Renal pelvis (tissue), 12 donors: ENCODE measurements at places on chromosomes 7 and 10. TPM values are rescaled to one million over a fixed set of nuclear protein-coding genes. Genes with fewer than 3 reads are reported as not detected.

Gene NPSR1
- 0.06 TPM for polyA plus RNA-seq

Gene TMEM209
- 28.0 TPM for polyA plus RNA-seq

GRCh38 chr10:124697837-124698544, 46.2 kb downstream of the FAM53B start:
- no peak for DNase-seq

- DNase-seq, result no peak
Observed at GRCh38 chr10:125739994-125740679, 20.6 kb downstream of the EDRF1 start.

- DNase-seq, result no peak
Observed at GRCh38 chr7:156261581-156261980, 379.0 kb upstream of the RNF32 start.

- DNase-seq, result no peak
Observed at GRCh38 chr10:1287971-1288401, 231.8 kb downstream of the WDR37 start.

Gene ORAI2
- 22.6 TPM for polyA plus RNA-seq

DNA sequence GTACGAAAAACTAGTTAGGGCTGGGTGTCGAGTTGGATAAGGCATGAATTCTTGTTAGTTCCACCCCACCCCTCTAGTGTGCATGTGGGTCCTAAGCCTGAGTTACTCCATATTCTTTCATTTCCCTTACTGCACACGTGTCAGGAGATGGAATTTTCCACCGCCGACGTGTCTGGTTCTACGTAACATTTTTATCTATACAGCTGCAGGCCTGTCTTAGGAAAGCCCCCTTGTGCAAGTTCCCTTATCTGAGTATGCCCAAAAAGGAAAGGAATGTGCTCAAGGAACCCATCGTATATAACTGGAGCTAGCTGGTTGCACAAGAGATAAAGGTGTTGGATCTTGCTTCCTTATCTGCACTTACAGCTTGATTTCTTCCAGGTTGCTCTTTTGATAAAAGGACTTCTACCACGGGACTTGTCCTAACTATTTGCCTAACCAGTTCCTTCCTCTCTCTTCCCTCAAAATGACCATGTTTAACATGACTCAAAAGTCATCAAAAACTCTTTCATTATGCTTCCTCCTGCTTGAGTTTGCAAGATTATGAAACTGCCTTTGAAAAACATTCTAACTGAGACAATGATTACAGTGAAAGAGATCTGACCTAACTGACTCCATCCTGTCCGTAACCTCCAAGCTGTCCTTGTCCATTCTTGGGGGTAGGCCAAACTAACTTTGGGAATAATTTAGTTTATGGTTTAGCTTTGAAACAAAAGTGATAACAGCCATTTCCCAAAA, 181.4 kb downstream of the AKR1D1 start:
- DNase-seq, result peak; percentile 26

Gene ABCC2
- polyA plus RNA-seq, result 14.3 TPM

GRCh38 chr10:66085906-66086305, 839.9 kb upstream of the LRRTM3 start:
- no peak for DNase-seq

Gene BZW2
- 70.8 TPM for polyA plus RNA-seq

Gene AKR1C3
- polyA plus RNA-seq, result 60.5 TPM

Gene NSUN6
- polyA plus RNA-seq, result 33.2 TPM

DNA sequence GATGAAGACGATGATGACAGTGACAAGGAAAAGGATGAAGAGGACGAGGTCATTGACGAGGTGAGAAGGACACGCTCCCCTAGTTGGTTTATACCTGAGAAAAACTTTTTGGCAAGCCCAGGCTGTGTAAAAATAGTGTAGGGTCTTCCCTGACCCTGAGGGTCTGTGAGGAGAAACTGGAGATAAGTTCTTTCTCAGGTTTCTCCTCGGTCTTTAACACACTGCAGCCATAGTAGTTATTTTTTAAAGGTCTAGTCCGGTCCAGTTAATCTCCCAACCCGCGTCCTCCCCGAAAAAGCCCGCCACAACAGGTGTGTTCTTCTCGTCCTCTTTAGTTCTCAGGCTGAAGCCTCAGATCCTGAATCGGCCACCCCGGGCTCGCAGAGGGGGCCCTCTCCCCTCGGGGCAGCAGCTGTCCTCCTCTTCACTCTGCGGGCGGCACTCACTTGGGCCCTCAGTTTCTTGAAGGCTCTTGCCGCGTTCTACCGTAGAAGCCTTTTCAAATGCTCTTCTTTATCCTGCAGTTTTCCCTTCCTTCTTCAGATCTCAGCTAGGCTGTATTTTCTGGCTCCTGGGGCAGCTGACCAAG, 411 bp downstream of the BCCIP start:
- DNase-seq, result no peak

Gene GARIN1A
- polyA plus RNA-seq, result 1.4 TPM

DNA sequence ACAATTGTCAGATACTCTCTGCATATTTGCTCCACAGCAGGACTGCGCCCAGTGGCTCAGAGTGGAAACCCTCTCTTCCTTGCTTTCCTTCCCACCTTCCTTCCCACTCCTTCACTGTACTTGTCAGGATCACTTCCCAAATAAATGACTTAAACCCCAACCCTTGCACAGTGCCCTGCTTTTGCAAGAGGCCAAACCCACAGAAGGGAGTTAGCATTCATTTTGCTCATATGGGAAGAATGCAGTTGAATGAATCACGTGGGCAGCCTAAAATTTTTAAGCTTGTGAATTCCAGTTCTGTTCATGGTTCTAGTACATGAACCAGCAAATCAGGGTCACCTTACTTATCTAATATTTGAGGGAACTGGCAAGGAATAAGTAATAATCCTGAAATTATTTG, 47.7 kb upstream of the SFMBT2 start:
- no peak for DNase-seq

GRCh38 chr7:3558400-3558799, 257.3 kb downstream of the SDK1 start:
- DNase-seq, result no peak

- no peak for DNase-seq
Observed at GRCh38 chr10:609868-610545, 79.5 kb downstream of the DIP2C start.

DNA sequence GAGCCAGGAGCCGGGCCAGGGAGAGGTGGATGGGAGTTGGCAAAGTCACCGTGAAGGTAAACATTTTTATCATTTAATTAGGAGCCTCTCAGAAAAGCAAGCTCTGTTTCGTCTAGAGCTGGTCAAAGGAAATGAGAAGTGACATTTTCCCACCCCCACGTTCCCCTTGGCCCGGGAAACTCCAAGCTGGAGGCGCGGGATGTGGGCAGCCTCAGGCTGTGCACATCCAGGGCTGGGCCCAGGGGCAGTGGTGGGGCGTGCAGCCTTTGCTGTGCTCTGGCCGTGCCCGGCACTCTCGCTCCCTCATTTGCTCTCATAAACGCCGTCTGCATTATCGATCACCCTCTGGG, 135.6 kb upstream of the RET start:
- no peak for DNase-seq

DNA sequence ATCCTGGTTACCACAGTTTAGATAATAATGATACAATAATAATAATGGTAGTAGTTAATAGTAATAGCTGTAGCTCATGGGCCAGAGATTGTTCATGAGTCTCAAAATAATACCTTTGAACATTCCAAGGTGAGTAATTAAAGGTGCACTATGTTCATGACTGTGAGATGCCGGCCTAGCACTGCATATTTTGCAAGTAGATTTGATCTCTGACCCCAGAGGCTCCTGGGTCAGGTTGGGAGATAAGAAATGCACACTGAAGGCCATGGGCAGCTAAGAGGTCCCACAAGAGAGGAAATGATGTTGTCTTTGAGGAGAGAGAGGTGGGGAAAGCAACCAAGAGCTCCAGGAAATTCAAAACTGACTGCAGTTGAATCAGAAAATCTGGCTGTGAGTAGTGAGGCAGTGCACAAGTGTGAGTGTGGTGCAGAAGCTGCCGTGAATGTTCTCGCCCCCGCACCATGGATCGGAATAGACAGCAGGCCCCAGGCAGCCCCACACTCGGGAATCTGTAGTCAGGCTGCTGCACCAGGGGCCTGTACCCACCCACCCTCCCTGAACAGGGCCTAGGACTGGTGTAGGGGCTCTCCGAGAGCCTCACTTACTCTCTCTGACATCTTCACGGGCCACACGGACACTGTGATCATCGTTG, 11.9 kb downstream of the CPXM2 start:
- DNase-seq, result no peak

- no peak for DNase-seq
Observed at GRCh38 chr10:8444630-8445029, 390.1 kb downstream of the GATA3 start.

DNA sequence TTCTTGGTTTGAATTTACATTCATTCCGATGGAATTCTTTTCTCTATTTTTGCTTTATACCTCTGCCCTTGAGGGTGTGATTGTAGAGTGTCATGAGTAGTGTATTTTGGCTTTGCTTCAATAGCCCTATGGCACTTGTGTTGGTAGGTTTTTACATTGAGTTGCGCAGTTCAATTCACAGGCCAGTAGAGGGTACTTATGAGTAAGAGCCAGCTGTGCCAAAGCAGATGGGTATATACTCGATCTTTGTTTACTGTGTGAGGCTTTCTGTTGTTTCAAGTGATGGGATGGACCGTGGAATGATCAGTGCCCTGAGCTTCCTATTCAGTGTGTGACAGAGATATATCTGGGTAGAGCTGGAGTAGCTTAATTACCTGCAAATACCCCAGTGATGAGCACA, 4.3 kb upstream of the AKR1C3 start:
- no peak for DNase-seq

- DNase-seq, result no peak
Observed at GRCh38 chr10:2208106-2208505, 470.8 kb upstream of the ADARB2 start.

GRCh38 chr7:130993671-130994365, 259.8 kb upstream of the KLF14 start:
- DNase-seq, result no peak

Gene ETV1
- polyA plus RNA-seq, result 29.0 TPM

Gene RSPH10B2
- 1.5 TPM for polyA plus RNA-seq

DNA sequence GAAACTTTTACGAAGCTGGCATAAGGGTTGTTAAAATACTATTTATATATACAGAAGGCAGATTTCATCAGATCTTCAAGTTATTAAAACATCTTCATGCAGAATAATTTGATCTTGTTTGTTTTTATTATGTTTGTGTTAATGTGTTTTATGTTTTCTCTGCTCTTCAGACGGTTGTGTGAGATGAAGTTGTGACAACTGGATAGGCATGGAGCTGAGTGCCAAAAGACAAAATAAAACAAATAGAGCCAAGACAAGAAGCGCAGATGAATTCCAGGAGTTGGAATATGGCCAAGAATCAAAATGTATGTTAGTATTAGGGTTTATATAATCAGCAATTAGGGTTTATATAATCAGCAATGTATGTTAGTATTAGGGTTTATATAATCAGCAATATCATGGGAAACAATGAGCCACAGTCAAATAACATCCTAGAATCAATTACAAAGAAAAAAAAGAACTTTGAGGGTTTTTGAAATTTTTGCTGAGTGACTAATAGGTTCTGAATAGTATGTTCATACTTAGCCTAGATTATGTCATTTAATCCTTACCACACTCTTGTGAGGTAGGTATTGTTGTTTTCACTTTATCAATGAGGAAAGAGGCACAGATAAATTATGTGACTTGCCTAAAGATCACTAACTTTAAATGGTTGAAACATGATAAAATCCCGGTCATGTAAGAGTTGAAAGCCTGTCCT, 488.0 kb upstream of the STEAP1 start:
- DNase-seq, result no peak

DNA sequence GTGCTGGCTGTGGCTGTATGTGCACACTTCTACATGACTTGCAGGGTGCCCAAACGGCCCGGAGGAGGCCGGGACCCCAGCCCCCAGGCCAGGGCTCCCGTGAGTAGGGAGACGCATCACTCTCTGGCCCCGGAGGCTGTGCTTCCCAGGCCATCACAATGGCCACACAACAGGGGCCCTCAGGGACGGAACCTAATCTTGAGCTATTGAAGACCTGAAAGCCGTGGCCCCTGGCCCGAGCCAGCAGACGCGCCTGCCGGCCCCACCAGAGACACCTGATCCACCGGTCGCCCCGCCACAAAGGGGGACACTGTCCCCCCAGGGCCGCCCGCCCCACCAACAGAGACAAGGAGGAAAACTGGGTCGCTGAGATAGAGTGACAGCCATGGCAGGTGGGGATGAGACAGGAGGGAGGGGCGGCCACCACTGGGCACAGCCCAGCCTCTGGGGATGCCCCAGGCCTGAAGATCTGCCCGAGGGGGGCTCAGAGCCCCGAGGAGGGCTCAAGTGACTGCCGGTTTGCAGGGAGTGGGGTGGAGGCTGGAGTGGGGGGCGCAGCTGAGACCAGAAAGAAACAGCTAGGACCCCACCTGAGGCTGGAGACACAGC, 10.2 kb upstream of the LFNG start:
- DNase-seq, result no peak

Gene GLI3
- 16.5 TPM for polyA plus RNA-seq

DNA sequence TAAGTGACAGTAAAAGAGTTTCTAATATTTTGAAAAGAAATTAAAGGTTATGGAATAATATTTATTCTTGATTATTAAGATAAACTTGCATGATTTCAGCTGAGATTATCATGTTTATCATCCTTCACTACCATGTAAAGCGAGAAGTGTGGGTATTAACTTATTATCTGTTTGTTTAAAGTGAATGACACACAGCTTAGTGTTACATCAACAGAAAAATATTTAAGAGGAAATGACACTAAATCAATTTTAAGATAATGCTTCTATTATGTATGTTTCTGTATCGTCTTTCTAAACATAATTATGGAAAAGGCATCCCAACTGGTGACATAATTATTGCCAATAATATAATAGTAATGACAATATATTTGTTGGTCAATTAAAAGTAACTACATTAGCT, 213.1 kb downstream of the PCDH15 start:
- no peak for DNase-seq

GRCh38 chr10:5888843-5889623, 660 bp downstream of the ANKRD16 start:
- no peak for DNase-seq
